ENCODE measurements at places on chromosomes 4 and X.

DNA sequence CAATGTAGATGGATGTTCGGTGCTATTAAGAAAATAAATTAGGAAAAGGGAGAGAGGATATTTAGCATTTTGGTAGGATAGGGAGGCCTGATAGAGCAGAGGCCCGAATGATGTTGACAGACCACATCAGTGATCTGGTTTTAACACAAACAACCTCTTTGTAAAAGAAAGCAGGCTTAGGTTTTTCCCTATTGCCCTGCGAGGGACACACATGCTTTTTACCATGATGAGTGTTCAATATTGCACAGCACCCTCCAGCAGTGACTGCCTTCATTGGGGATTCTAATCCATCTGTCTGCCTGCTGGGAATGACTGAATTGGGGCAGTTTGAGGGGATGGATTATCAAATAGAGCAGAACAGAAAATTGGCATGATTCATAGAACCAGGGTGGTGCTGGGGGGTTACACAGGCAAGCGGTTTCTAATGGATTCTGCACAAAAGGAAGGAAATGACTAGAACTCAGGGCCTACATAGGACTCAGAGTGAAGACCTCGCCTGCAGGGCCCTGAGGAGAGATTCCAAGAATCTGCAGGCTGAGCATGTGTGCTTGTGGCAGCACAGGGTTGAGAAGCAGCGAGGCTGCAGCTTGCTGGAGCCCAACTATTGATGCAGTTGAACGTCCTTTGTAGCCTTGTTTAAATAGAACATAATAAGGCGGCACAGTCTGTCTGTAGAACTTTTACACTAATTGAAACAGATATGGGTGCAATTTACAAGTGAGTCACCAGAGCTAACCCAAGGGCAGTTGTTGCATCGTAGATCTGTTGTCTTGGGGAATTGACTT is 58.0 kb downstream of the RHOH start:
- no peak for DNase-seq

DNA sequence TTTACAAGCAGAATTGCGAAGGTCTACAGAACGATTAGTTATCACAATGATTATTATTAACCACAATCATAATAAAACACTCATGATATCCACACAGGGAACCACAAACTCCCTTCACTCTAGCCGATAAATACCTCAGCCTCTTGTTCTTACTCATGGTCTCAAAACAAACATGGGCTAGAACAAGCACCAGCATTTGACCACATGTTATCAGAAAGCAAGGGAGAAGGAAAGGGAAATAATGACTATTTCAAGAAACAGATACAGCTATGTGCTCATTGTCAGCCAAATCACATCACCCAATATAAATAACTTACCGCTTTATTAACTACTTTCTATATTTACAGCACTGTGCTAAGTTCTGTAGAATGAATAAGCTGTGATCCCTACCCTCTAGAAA is 663.2 kb upstream of the HTR2C start:
- no peak for DNase-seq

DNA sequence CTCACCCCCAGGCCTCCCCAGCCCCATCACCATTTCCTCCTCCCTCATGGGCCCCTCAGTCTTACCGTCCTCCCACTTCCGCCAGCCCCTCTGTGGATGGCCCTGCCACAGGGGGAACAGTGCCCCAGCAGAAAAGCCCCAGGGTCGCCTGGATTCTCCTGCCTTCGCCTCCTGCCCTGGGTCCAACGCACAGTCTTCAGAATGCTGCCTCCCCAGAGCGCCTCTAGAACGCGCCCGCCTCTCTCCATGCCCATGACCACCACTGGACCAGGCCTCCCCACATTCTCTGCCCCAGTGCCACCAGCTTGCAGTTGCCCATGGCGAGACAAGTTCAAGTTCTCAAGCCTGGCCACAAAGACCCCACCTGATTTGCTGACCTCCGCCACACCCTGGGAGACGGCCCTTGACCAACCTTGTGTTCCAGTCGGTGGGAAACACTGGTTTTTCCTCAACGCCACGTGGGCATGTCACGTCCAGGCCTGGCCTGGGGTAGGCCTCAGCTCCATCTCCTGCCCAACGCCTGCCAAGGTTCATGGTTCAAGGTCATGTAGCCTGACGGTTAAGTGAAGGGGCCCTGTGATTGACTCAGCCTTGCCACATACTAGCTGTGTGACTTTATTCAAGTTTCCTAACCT is 634 bp upstream of the PLXNB3 start:
- no peak for DNase-seq

GRCh38 chr4:125316401-125316790 is 1.6 kb downstream of the FAT4 start:
- DNase-seq, result no peak

GRCh38 chrX:46325312-46325877 is 219.8 kb downstream of the ZNF674 start:
- DNase-seq, result peak; percentile 40

- no peak for DNase-seq
Measured at GRCh38 chr4:29304595-29304994, 1415.6 kb upstream of the PCDH7 start.

DNA sequence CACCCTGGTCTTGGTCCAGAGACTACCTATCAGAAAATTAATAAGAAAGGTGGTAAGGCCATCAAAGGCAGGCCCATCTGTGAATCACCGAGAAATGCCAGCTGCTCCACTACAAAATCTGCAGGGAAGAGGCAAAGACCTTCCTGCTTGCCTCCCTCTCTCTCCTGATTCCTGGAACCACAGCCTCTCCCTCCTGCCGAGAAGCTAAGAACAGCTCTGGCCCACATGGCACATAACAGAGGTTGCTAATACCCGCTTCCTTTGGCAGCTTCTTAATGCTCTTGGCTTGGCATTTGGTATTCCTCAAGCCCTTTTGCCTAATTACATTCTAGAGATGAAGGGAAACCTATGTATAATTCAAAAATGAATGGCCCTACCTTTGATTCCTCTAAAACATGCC is 32.9 kb downstream of the RAI2 start:
- no peak for DNase-seq

DNA sequence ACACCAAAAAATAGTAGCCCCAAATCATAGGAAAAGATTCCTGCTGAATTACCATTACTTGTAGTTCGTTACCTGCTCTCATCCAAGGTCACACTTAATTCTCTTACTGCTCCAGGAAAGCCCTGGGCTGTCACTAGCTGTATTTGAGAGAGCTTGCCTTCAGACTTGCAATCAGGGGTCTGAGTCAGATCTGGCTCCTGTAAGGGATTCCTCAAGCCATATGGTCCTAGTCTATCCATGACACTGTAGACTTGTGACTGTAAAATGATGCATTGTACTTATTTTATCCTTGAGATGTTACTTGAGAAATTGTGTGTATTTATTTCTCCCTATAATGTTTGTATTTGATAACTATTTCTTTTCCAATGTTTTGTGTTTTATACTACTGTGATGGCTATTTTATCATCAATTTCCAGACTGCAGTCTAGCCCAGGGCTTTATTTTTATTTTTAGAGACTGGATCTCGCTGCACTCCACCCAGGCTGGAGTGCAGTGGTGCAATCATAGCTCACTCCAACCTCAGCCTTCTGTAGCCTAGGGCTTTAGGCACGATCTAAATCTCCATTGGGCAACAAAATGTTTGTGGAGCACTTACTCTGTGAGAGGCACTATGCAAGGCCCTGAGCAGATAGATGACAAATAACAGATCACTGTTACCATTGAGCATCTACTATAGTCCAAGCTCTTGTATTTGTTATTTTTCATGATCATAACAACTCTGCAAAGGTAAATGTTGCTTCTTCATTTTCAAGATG is 24.2 kb downstream of the ERVMER34-1 start:
- no peak for DNase-seq

DNA sequence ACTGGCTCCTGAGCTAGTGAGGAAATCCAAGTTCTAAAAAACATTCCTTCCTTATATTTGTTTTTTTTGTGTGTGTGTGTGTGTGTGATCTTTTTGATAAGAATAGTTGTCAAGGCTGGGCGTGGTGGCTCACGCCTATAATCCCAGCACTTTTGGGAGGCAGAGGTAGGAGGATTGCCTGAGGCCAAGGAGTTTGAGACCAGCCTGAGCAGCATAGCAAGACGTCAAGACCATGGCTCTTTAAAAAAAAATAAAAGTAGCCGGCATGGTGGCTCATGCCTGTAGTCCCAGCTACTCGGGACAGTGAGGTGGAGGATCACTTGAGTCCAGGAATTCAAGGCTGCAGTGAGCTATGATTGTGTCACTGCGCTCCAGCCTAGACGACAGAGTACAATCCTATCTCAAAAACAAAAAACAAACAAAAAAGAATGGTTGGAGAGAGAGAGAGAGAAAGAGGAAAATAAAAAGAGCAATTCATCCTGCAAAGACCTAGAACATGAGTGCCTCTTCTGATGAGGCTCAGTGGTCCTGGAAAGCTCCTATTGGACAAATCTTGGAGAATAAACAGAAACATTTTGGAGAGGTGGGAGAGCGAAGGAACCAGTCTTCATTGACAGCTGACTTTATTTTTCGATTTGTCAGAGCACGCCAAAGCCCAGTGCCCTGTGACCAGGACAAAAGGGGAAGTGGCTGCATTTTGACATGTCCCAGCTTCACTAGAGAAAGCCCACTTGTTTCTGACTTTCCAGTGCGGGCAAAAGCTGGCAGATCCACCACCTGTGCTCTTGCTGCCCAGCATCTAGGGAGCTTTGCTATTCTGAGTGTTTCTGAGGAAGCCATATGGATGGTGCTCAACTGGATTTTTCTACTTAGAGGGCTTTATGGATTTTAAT is 244.7 kb downstream of the PALLD start:
- DNase-seq, result no peak

DNA sequence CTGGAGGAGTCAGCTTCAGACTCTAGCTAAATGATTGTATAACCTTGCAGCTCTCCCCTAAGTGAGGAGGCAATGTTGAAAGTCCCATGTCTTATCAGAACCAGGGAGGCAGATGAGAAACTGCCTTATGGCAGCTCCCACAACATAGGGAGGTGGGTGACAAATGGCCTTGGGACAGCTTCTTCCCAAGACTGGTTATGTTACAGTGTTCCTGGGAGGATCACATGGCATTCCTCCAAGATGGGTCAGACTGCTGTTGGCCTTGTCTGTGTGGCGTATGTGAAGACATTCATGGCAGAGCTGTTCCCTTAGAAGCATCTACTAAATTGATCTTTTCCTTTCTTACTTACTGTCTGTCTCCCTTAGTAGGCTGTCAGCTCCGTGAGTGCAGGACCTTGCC is 42.0 kb downstream of the HPRT1 start:
- DNase-seq, result no peak

DNA sequence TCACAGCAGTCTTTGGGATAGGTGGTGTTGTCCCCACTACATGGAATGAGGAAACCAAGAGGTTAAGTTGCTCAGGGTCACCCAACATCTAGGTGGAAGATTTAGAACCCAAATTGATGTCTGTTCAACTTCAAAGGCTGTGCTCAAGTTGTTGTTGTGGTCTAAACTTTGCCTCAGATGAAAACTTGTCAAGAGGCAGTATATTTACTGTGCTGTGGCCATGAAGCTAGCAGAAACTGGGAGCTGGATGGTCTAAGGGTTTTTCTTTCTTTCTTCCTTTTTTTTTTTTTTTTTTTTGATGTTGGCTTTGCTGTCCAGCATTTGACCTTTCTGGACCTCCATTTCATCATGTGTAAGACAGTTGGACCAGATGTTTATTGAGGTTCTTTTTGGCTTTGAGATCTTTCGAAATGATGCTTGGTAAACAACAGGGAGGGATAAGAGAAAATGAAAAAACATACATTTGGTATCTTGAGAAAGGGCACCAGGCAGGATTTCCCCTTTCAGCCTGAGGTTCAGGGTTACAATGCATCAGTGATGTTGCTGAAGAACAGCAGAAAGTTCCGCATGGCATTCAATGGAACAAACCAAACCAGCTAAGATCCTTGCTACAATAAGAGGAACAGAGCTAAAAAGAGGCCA is 166.2 kb upstream of the RPS6KA3 start:
- DNase-seq, result no peak

- peak; percentile 86 for DNase-seq
Measured at GRCh38 chrX:78103623-78104446, at the start of gene PGK1. PGK1 (plus strand) TSS chrX:78104248; CDS start chrX:78104341, 93 bp downstream.

GRCh38 chr4:128844931-128845330 is 35.4 kb downstream of the JADE1 start:
- DNase-seq, result no peak

DNA sequence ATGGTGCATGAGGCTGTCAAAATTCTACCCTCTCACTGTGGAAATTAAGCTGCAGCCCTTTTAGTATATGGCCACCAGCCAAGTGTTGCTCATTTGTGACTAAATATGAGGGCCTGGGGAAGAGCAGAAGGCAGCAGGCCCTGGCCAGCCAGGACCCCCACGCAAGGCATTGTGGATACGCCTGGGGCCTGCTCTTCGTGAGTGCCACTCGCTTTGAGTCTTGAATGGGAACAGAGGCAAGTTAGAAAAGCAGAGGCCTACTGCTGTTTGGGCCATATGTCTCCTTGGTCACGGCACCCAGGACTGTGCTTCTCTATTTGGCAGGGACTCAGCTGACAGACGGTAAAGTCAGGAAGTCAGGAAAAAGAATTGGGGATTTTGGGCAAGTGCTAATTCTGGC is 10.9 kb downstream of the RTL5 start:
- DNase-seq, result no peak

Data from stimulated activated CD8-positive, alpha-beta memory T cell treated with anti-CD3 and anti-CD28 coated beads, Interleukin-15, amount 100 ng/mL, for 48 hours (primary cell).